ENCODE measurements at places on chromosomes 2 and 18.

DNA sequence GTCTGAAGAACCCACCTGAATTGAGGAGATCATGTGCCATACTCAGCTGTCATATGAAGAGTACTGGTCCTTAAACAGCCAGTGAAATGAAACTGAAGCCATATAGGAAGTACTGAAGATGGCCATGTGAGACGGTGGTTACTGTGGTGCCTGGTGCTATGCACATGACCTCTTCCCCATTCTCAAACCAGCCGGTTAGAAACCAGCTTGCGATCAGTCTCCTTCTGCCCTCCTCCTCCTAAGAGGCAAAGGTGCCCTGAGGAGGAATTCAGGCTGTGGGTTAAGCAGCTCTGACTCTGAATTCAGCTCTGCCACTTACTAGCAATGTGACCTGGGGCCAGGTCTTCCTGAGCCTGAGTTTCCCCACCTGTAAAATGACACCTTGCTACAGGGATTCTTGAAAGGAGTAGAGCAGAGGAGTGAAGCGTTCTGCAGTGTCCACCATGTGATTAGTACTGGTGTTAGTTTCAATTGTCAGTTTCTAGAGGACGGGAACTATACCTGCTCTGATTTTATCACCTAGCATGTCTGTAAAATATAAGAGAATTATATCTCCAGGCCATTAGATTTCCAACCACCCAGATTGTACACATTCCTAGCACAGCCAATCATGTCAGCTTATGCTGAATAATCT, 5.1 kb downstream of the FECH start:
- DNase-seq, result no peak

DNA sequence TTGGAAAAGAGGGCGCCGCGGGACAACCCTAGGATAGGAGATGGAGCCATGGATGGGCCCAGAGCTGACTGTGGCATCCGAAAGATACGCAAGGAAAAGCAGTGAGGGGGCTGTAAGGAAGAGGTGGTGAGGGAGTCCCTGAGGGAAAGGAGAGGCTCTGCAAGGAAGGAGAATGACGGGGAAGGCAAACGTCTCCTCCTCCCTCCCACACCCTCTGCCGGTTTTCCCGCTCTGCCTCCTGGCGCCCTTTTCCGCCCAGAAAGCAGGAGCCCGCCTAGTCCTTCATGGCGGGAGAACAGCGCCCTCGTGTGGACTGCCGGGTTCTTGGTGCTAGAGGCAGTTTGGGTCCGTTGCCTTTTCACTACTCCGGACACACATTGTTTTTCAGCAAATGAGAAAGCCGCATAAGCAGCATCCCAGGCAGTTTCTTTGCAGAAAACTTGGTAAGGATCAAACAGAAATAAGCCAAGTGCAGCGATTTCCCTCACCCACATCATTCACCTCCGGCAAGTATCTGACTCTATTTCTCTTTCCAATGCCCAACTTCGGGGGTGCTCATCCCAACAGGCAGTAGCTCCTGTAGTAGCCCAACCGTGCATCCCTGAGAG, 200.4 kb downstream of the INO80D start:
- DNase-seq, result peak; percentile 53

GRCh38 chr18:1103537-1103936, 198.9 kb downstream of the ADCYAP1 start:
- DNase-seq, result no peak

GRCh38 chr2:17107871-17108270, 410.4 kb downstream of the RAD51AP2 start:
- no peak for DNase-seq

GRCh38 chr2:95041824-95042442, 16.4 kb downstream of the MAL start:
- no peak for DNase-seq

DNA sequence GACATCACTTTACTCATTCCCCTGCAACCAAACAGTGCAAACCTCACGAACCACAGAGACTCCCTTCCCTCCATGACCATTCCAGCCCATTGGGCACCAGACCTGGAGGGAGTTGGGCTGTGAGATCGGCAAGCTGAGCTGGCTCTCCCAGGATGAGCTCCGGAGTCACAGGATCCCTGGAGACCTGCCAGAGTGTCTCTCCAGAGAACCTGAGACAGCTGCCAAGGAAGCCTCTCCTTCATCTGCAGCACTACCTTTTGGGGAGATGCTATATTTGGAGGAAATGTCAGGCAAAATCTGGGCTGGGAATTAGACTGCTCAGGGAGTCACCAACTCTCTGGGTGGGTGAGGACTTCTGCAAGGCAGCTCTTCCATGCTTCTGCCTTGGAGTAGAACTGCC, 417.4 kb downstream of the TNS1 start:
- no peak for DNase-seq

DNA sequence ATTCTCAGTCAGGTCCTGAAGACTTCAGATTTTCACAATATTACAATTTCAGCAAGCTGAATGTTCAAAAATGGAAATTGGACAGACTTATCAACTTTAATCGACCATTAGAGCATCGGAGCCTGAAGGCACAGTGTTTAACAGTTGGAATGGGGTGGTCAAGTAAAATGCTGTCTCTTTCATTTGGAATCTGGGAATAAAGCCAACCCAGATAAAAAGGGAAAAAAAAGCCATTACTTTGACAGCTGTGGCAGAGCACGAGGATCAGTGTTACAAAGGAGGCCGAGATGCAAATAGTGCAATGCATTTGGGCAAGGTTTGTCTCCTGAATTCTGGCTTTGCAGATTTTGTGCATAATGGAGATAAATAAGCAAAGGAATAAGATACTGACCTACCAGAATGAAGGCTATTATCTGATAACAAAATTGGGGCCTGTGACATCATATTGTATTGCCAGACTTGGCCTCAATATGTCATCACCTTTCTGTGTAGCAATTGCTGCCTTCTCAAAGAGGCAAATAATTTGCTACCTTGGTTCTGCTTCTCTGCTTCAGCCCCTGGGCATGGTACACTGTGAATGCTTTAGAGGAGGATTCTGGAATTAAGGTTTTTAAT, 277.5 kb upstream of the KLHL29 start:
- no peak for DNase-seq

DNA sequence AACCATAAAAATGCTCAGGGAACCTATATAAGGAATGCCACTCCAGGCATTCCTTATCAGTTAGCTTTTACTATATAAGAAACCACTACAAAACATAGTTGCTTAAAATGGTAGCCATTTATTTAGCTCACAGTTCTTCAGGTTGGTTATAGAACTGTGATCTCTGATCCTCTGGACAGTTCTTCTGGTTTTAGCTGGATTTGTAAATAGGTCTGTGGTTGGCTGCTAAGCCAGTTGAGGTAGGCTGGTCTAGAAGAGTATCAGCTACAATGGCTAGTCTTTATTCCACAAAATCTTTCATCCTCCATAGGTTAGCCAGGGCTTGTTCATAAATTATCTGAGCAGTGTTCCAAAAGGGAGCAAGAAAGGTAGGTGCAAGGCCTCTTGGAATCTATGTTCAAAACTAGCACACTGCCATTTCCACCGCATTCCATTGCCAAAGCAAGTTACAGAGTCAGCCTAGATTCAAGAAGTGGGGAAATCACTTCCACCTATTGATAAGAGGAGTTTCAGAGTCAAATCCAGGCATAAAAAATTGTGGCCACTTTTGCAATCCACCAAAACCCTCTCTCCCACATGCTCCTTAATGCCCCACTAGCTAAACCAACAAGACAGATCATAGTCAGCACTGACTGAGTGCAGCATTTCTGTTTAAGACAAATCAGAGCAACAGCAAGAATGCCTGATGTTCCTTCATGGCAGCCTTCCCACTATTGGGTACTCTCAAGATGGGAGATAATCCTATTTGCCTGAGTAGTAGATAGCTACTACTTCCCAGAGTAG, 146.4 kb downstream of the IRS1 start:
- no peak for DNase-seq

DNA sequence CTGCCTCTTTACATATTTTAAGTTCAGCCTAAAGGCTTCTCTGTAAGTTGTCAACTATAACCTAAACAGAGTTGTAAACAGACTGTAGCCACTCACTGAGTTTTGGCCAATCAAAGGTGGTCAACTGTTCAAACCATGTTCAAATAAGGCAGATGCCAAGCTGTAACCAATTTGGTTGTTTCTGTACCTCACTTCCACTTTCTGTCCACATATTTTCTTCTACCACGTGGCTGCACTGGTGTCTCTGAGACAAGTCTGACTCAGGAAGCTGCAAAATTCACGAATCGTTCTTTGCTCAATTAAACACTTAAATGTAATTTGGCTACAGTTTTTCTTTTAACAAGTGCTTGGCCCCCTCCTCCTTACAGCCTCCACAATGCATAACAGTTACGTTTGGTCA, 555.2 kb downstream of the CNTNAP5 start:
- DNase-seq, result no peak

DNA sequence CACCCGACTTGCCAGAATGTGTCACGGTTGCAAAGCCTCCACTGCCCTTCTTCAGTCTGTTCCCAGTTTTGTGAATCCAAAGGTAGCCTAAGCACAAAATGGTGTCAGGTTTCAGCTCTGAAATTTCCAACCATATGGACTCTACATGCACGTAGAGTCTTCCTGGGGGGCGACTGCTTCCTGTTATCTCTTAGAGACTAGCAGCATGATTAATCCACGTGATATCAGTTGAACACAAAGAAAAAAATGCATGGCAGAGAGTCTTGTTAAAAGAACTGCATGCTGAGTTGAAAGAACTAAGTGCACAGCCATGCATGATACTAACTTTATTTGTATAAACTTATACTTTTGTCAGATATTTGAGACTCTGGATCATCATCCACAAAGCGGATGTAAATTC, 404.4 kb downstream of the SOCS6 start:
- DNase-seq, result no peak

GRCh38 chr18:77039196-77040130, 93.1 kb downstream of the MBP start:
- DNase-seq, result no peak

GRCh38 chr2:128450211-128451024, 131.8 kb upstream of the HS6ST1 start:
- DNase-seq, result no peak

DNA sequence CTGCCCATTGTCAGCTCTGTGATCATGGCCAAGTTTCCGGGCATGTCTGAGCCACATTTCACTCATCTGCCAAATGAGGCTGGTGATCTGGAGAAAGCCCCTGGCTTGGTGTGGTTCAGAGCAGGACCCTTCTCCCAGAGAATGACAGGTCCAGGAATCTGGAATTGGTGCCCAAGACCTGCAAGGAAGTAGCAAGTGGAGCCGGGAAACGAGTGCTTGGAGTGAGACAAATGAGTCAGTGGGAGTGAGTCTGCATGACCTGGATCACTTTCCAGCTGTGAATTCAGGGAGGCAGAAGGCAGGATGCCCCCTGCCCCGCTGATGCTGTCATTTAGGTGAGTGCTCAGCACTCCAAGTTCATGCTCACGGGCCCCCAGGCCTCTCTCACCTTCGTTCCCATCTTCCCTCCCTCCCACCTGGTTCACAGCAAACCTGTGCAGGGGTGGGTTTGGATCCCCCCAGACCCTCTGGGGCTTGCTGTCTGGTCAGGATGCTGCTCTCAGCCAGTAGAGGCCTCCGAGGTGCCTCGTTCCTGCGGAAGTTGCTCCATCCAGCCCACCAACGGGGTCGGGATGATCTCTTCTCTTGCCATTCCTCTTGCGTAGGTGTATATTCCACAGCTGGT, 104.4 kb downstream of the INHBB start:
- DNase-seq, result no peak

GRCh38 chr2:121388371-121388770, 103.4 kb upstream of the TFCP2L1 start:
- no peak for DNase-seq

GRCh38 chr18:26650310-26651268, 102.2 kb upstream of the KCTD1 start:
- peak; percentile 40 for DNase-seq

DNA sequence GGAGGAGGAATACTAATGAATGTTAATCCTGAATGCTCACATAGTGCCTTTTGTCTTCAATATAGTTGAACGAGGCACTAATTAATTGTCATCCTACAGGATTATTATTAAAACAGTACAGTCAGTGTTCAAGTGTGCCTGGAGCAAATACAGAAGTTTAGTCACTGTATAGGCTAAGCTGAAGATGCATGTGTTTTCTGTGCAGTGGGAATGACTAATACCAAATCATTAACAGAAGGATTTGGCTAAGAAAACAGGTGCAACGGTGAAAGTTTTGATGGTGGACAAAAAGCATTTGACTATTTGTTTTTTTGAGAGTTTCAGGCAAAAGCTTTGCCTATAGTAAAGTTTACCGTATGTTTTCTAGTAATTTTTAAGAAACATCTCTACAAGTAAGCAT, 62.8 kb downstream of the DCC start:
- DNase-seq, result no peak

DNA sequence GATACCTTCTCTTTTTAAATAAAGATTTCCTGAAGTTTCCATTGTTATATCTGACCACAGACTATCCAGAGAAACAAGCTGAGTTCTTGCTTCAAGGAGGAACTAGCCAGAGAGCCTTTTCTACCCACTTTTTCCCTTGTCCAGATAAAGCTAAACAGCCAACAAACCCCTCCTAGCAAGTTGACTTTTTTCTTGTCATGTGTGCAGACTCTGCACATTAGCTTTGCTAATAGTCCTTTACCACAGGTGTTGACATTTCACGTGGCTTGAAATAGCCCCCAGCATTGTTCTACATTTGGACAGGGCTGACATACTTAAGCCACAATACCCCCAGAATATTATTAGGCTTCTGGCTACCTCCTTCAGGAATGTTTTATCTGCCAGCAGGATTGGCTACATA, 40.7 kb downstream of the PCBP1 start:
- no peak for DNase-seq

- DNase-seq, result no peak
These were observed at the start of gene TEX51 for GRCh38 chr2:126898636-126899035. Gene TEX51, plus strand, starts transcription at chr2:126898890. Its CDS starts 29 bp downstream, at chr2:126898919.

DNA sequence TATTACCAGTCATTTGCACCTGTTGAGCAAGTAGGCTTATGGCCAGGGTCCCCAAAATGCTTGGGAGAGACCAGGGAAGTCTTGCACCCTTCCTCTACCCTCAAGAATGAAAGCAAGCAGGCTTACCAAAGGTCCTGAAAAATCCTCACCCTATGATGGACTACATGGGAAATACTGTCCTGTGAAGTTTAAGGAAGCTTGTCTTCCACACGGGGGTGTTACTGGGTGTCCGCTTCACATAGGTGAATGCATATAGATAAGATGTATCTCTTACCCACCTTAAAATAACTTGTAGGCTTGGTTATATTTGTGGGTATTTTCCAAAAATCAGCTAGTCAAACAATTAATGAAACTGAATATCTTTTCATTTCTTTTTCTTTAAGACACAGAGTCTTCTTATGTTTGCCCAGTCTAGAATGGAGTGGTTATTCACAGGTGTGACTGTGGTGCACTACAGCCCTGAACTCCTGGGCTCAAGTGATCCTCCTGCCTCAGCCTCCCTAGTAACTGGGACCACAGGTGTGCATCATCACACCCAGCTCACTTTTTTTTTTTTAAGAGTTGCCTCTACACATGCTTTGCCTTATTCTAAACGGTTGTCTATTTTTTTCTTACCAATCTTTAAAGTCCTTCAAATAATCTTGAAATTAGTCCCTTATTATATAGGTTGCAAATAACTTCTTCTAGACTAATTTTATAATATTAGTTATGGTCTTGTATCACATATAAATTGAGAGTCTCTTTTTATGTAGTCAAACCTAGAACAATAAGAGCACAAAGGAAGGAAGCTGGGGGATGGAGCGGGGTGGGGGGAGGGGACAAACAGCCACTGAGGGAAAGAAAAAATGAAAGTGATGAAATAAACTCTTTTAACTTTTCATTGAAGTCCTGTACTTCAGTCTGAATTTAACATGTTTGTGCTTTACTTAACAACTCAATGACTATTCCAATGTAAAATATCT, 49.0 kb downstream of the CERKL start:
- no peak for DNase-seq
